ENCODE measurements at places on chromosomes 3 and 15.

- DNase-seq, result peak; percentile 19
Measured at GRCh38 chr15:78130466-78131294, 565 bp downstream of the CIB2 start.

- no peak for DNase-seq
Measured at GRCh38 chr3:195182470-195182795, 88.5 kb downstream of the XXYLT1 start.

DNA sequence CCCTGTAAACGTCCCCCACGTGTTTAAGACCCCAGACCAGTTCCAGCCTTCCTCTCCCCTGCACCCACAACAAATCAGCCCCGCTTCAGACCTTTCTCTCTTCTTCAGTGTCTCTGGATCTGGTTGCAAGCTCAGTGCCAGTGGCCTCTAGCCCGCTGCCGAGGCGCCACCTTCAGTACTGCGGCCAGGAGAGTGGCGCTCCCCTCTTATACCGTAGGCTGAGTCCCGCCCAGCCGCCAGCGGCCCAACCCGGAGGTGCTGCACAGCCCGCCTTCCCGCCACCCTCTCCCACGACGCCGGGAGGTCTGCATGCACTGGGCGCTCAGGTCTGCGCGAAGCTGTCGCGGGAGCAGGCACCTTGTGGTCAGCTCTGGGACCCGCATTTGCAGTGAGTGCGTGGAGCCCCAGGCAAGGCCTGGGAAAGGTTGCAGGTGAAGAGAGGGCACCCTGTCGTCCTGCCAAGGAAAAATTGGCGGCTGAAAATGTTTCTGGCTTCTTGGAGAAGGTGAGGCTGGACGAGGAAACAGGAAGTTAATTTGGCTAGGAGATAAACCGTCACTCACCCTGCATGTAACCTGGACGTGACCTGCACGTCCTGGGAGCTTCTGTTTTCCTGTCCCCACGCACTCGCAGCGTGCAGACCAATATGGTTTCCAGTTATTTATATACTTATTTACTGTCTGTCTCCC, at the start of gene C2CD4B:
C2CD4B (minus strand) TSS at position 182 of the 689 bp plus-strand sequence. CDS start 301 bp downstream, outside the sequence.
- no peak for DNase-seq

- no peak for DNase-seq
Measured at GRCh38 chr3:171095063-171095462, 68.5 kb upstream of the SLC2A2 start.

DNA sequence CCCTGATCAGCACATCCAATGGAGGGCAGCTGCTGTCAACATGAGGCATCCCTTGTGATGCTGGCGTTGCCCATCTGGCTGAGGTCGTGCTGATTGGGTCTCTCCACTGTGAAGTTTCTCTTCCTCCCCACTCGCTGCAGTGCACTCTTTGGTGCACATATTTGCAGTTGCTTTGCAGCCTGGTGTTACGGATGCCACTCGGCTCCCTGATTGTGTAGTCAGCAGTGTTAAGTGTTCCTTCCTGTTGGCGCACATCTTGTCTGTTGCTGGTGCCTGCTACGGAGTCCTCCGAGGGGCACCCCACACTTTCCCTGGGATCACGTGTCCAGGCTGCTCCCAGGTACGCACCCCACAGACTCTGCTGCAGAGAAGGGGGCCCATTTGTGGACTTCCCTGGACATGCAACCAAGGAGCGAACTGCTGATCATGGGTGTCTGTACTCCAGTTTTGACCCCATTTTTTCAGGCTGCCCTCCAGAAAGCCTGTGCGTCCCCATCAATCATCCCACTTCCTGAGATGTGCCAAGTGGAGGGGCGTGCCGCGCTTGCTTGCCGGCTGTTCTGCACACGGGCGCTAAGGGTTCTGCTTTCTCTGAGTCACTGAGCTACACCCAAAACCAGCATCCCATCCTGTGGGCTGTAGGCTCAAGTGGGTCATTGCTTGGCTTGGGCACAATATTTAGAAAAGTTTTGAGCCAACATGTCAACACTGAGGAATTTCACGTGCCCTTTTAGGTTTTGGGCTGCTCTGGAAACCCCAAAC, 98.6 kb downstream of the FBLN2 start:
- DNase-seq, result no peak
